ENCODE measurements at places on chromosomes 3 and 15.

GRCh38 chr3:188853856-188854771, 317.7 kb upstream of the TPRG1 start:
- DNase-seq: peak; percentile 71

DNA sequence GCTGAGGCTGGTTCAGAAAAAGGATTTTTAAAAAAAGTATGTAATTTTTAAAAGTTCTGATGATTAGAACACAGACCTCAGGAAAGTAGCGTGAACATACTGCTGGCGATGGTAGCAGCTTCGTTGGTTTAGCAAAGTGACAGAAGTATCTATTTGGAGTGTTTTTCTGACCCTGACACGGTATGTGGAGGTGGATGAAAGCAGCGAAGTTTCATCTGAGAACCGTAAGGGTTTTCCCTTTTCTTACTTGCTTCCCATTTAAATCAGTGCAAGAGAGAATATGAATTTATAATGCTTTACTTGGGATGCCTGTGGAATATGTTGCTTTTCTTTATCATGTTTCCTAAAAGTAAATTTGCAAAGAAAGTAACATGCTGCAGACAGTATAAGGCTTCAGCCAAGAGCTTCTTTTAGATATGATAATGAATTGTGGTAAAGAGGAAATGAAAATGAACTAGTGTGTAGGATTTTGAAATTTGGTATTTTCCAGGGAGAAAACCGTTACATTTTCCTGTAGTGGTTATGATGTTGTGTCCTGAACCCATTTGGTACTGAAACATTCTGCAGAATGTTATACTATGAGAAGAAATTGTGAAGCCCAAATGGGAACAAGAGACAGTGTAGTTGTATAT, 3.9 kb downstream of the CHST2 start:
- no peak for DNase-seq

- no peak for DNase-seq
Observed at GRCh38 chr3:11157421-11157820, 3.1 kb downstream of the HRH1 start.

DNA sequence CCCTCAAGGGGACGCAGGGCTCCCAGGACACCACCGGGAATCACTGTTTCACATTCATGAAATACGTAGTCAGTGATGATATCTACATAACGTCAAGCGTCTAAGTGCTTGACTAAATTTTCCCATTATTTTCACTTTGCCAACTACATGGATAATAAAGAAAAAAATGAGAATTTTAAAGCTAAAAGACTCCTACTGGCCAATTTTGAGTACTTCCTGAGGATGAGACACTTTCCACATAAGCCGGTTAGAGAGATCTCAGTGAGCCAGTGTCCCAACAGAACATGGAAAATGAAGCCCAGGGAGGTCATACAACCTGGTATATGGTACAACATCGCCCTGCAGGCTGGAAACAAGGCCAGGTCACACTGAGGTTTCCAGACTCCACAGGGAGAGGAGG, 928.1 kb downstream of the FHIT start:
- DNase-seq: no peak

DNA sequence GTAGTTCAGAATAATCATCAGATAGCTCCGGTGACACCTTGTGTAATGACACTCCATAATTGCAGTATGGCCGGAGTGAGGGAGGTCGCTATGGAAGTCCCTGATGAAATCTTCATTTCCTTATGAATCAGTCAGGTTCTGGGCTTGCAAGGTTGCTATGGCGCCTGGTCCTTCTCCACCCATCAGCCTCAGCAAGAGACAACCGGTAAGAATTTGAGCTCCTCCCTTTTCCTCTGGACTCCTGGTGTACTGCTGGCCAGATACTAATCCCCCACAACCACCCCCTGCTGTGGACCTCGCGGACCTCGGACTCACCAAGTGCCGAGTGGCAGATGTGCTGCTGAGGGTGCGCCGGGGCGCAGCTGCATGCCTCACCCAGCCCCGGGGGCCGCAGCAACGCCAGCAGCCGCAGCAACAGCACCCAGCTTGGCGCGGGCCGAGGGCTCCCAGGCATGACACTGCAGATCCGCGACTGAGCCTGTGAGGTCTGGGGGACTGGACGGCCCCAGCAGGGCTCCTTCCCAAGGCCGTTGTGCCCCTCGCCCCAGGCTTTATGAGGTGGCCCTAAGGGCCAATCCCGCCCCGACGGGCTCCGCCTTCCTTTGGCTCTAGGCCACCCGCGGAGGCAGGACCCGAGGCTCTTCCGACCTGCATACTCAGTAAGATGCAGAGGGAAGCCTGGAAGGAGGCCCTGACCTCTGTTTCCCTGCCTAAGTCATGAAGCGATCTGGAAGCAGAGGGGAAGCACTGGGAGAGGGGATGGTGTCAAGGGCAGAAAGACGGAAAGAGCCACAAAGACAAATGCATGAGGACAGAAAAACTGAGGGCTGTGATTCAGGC, at the start of gene TIMP4:
TIMP4 (minus strand) TSS at position 526 of the 840 bp plus-strand sequence; CDS start at position 454, 72 bp downstream.
- DNase-seq: peak; percentile 37

- no peak for DNase-seq
Observed at GRCh38 chr15:68310178-68310803, 32.7 kb downstream of the FEM1B start.

DNA sequence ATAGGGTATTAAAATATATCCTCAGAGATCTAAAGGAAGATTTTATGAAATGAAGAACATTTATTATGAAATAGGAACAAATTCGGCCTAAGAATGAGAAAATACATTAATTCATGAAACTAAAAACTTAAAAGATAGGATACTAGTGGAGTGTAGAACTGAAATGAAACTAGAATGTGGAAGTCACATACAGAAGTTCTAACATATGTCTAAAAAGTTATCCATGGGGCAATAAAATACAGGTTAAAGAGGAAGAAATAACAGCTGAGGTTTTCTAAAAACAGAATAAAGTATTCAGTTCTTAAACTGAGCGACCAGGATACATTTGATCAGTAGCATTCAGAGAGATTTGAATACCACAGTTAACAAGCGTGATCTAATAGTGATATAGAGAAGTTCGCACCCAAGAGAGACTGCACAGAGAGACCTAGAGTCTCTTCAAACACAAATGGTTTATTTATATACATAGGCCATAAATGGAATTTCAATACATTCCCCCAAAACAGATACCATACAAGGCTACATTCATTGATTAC, 85.9 kb downstream of the FEZF2 start:
- no peak for DNase-seq

GRCh38 chr3:157179365-157179803, 19.4 kb upstream of the CCNL1 start:
- no peak for DNase-seq

DNA sequence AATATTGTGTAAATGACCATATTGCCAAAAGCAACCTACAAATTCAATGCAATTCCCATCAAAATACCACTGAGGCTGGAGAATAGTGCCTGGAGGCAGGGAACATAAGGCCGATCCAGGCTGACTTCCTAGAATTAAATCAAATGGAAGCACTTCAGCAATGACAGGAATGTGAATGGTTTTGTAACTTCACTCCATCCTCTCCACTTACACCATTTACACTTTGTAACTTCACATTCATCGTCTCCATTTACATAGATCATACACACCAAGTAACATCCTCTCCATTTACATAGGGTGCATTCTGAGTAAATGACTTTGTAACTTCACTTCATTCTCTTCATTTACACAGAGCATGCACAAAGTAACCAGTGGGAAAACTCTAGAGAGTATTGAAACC, 11.6 kb downstream of the STRIT1 start:
- no peak for DNase-seq

DNA sequence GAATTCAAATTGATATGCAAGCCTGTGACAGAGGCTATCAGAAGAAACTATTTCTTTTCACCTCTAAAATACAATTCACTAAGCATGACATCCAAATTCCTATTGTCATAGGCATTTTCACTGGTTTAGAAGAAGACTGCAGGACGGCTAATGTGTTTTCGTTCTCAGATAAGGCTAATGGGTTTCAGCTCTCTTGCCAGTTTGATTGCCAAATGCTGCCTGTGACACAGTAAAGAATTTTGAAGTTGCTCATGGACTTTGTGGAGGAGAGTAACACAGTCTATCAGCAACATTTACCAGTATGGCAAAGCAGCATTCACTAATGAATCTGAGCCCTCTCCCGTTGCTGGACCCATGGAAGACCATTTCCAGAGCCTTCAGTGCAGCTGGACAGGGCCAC, 948.1 kb downstream of the FHIT start:
- DNase-seq: no peak

DNA sequence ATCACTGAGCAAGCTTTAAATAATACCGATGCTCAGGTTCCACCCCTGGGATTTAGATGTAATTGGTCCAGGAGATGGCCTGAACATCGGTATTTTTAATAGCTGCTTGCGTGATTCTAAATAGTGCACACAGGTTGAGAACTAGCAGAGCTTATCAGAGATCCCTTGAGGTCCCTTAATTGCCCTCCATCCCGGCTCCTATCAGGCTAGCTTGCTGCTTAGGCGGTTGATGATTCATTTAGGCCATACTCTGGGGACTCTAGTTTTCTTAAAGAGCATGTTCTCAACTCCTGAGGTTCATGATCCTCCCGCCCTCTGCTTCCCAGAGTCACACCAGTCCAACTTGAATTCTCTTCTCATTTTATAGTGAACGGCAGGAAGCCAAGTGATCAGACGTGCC, 280.3 kb downstream of the FEZF2 start:
- no peak for DNase-seq

GRCh38 chr15:71496336-71496955, 313.9 kb upstream of the NR2E3 start:
- peak; percentile 59 for DNase-seq

GRCh38 chr15:55344206-55344605, 25.2 kb downstream of the PIGB start:
- DNase-seq: no peak

DNA sequence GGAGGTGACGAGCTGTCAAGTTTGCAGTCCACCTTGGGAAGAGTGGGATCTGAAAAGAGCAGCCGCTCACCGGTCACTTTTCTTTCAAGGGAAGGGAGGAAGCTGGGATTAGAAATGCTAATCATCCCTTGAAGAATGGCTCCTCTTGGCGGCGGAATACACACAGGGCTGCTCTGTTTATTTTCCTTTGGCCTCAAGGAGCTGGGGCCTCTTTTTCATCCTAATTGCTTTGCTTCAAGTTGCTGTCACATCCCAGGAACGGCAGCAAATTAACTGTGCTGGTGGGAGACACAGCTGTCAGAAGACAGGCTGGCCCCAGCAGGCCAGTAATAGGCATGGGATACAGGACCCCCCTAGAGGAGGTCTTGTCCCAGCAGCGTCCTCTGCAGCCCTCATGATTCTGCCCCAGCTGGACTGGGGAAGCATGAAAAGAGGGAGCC, 6.7 kb downstream of the KBTBD13 start:
- DNase-seq: no peak

- DNase-seq: no peak
Observed at GRCh38 chr3:106068795-106069194, 200.0 kb upstream of the CBLB start.

GRCh38 chr3:69178838-69179739, 56.7 kb upstream of the LMOD3 start:
- DNase-seq: no peak

GRCh38 chr3:182986021-182986420, 5.7 kb upstream of the DCUN1D1 start:
- no peak for DNase-seq

GRCh38 chr15:22936577-22937472, 43.3 kb downstream of the CYFIP1 start:
- no peak for DNase-seq

- peak; percentile 63 for DNase-seq
Observed at GRCh38 chr3:15899388-15899787, 101.6 kb upstream of the ANKRD28 start.

DNA sequence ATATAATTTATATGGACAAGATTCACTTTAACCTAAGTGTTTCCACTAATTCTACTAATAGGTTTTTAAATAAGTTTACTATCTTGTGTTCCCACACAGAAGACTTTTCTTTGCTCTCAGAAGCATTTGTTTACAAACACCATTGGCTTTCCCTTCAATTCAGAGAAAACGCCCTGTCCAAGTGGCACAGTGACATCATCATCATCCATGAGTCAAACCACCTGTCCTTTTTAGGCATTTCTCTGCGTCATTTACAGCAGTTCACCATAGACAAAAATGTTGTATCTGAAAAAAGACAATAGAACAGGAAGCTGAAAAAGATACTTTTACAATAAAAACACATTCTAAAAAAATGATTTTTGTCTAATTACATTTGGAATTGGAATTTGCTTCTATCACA, 9.3 kb upstream of the BCL2L10 start:
- DNase-seq: peak; percentile 89

GRCh38 chr3:118817748-118818165, 216.9 kb downstream of the IGSF11 start:
- DNase-seq: peak; percentile 35

- peak; percentile 100 for DNase-seq
Observed at GRCh38 chr15:38398134-38398533, 55.8 kb upstream of the FAM98B start.

DNA sequence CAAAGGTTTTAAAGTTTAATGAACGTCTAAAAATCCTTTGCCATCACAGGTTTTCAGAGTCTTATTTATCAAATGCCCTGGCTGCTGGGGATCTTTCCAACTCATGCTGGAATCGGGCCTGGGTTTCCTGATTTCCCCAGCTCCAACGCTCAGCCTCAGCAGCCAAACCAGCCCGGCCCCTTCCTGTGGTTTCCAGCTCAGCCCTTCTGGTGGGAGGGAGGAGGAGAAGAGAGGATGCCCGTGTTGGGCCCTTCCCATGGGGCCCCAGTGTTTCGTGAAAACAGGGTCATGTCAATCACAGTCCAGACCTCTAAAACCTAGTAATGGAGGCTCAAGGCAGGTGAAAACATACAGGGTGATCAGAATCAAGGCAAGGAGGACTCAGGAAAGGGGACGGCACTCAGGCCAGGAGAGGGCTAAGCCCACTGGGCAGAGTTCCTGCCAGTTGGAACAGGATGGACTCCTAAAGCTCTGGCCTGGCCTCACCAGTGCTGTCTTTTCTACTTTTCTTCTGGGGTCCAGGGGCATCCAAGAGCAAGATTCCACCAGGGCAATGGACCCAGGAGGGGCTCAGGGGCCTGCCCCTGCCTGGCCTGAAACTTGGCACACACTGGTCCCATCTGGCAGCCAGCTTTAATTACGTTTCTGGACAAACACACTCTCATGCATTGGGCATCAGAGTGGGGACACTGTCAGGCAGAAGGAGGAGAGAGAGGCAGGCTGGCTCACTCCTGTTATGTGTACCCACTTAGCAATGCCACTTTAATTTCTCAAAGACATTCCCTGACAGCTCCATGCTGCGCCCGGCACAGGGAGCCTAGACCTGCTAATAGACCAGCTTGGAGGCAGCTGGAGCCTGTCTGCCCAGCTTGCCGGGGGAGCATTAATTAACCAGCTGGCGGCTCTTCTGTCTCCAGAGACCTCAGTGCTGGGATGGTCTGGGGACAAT, 194.6 kb downstream of the FAM43A start:
- DNase-seq: no peak

- no peak for DNase-seq
Observed at GRCh38 chr3:50415816-50416215, 56.5 kb upstream of the TMEM115 start.

All from LHCN-M2 (cell line).